Small intestine (tissue), 16 donors: ENCODE measurements at places on chromosomes 7 and 10. TPM values are rescaled to one million over a fixed set of nuclear protein-coding genes. Genes with fewer than 3 reads are reported as not detected.

The ZNF32 gene
- 29.5 TPM for polyA plus RNA-seq

The KCNIP2 gene
- 3.2 TPM for polyA plus RNA-seq

The ZPBP gene
- 0.12 TPM for polyA plus RNA-seq

The SERPINE1 gene
- 3.2 TPM for polyA plus RNA-seq

The POM121C gene
- 7.0 TPM for polyA plus RNA-seq

The STK31 gene
- polyA plus RNA-seq, result 1.4 TPM

The GCK gene
- polyA plus RNA-seq, result not detected

The SEC61A2 gene
- 3.3 TPM for polyA plus RNA-seq

The ATG9B gene
- 1.6 TPM for polyA plus RNA-seq

The XRCC2 gene
- polyA plus RNA-seq, result 1.9 TPM

The CDC14C gene
- not detected for polyA plus RNA-seq

The FRMD4A gene
- polyA plus RNA-seq, result 0.45 TPM

The PNLIPRP2 gene
- 51.9 TPM for polyA plus RNA-seq

The ZNF679 gene
- polyA plus RNA-seq, result not detected

The PRSS37 gene
- polyA plus RNA-seq, result 0.38 TPM

The GNG11 gene
- polyA plus RNA-seq, result 18.6 TPM

The ZNF117 gene
- polyA plus RNA-seq, result 1.9 TPM
